ENCODE measurements at places on chromosomes 4 and X.

DNA sequence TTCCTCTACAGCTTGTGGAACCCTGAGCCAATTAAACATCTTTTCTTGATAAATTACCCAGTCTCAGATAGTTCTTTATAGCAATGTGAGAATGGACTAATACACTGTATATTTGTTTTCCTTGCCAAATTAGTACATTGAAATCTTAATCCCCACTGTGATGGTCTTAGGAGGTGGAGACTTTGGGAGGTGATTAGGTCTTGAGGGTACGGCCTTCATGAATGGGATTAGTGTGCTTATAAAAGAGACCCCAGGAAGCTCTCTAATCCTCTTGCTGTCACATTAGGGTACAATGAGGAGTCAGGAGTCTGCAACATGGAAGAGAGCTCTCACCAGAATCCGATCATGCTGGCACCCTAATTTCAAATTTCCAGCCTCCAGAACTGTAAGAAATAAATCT lies 86.6 kb downstream of the TIGD2 start:
- no peak for DNase-seq

GRCh38 chrX:132041015-132041414 lies 17.9 kb downstream of the STK26 start:
- DNase-seq: no peak

- DNase-seq: no peak
These were observed 438.9 kb downstream of the GRXCR1 start for GRCh38 chr4:43331226-43332051.

DNA sequence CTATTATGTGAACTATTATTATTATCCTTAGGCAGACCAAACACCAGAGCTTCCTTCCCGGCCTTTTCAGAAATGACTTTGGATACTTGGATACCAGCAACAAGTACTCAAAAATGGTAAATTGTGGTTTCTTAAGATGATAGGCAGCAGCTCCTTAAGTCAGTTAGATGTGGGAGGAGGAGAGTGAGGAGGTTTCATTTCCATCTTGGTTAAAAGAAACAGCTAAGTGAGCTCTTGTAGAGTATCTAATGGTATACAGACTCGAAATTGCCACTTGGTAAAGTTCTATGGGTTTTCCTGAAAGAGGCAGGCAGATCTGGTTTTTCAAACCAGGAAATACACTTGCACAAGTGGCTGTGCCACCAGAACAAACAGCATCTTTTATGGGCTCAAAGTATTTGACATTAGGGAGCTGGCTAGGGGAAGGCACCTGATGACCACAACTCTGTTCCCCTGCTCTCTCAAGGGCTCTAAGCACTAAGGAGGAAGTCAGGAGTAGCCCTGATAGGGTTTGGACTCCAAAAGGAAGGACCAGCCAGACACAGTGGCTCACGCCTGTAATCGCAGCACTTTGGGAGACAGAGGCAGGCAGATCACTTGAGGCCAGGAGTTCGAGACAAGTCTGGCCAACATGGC lies 130.9 kb downstream of the TMEM164 start:
- DNase-seq: no peak

GRCh38 chrX:11309220-11309619 lies 16.0 kb downstream of the AMELX start:
- no peak for DNase-seq

DNA sequence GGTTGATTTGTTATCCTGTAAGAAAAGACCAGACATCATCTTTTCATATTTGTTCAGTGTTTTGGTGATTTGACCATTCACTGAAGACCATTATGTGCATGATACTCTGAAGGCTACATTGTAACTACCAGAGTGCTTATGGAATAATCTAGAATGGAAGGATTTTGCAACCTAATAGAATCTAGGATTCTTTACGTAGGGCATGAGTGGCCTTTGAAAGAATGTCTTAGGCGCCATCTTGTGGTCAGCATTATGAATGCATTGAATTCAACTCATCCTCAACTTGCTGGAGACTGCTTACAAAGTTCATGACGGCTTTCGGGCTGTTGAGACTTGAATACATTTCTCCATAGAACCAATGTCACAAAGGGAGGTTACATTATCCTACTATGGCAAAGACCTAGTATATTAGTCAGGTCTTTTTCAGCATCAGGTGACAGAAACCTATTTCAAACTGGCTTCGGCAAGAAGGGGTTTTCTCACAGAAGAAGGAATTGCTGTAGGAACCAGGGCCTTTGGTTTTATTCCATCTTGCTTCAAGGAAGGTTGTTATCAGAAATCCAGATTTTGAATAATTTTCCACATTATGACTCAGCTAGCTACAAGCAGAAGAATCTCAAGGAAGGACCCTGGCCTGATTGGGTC lies 104.1 kb downstream of the GPAT3 start:
- peak; percentile 75 for DNase-seq

GRCh38 chrX:15749642-15750610 lies 11.9 kb downstream of the CA5B start:
- DNase-seq: peak; percentile 60

DNA sequence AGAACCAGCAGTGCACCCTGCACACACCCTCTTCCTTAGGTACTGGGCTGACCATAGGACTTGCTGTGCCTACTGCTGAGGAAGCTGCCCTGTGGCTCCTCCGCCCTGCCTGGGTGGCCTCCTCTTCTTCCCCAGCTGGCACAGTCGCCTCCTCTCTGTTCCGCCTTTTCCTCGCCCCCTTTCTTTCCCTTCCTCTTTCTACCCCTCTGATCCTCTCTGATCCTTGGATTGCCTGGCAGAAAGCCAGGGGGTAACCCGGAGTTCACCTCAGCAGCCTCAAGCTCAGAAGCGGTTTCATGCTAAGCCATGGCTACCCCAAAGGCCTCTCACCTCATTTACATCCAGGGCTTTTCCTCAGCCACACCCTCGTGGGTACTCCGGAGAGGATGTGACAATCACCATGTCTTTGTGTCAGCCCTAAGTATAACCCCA lies 136.2 kb downstream of the SMIM20 start:
- peak; percentile 7 for DNase-seq
